ENCODE measurements at places on chromosomes 7 and 10. TPM values are rescaled to one million over a fixed set of nuclear protein-coding genes. Genes with fewer than 3 reads are reported as not detected.

SEMA3D gene
- not detected for total RNA-seq

PAX4 gene
- not detected for total RNA-seq

DNA sequence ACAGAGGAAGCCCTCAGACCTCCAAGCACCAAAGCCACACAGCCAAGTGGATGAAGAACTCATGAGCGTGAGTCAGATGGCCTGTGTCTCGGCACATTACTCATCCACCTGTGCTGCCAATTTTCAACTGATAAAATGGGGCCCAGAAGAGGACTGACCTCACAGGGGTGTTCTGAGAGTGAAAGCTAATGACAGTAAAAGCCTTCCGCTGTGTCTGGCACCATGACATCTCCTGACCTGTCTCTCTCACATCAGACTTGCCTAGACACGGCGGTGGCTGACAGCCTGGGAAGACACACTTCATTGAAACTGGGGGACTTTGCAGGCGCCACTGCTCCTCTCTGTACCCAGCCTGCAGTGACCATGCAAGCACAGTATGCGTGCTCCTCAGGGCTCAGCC lies 8.3 kb upstream of the SLC18A3 start:
- DNase-seq: no peak

DNA sequence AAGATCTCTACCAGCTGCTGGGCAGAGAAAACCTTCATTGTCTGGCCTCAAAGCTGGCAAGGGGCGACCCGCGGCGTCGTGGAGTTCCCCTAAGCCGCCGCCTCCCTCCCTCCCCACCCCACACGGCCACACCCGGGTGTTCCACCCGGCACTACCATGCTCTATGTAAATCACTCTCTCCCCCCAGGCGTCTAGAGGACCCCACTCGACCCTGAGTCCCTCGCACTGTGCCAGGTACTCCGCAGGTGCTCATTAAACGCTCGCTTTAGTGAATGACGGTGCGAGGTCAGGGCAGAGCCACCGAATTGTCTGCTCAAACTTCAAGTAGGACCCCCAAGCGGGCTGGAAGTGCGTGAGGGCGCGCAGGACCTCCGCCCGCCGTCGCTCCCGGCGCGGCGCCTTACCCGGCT lies 628 bp downstream of the PARP12 start:
- no peak for DNase-seq
